Coronary artery (tissue), 2 donors: ENCODE measurements at places on chromosomes 5 and 9.

- no peak for DNase-seq
Measured at GRCh38 chr5:176531902-176532493, 5.2 kb downstream of the RNF44 start.

DNA sequence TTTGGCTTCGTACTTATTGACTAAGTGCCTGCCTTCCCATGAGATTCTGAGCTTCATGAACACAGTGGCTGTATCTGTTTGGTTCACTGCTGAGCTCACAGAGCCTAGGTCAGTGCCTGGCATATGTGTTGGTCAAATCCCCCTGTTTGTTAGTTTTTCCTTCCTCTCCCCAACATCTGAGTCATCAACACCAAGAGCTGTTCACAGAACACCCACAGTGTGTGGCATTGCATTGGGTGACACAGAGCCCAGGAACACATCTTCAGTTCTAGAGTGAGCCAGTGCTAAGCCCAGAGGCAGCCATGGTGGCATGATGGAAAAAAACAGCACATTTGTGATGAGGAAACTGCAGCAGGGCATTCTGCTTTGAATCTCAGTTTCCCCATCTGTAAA, 294.6 kb downstream of the SEC61B start:
- DNase-seq: no peak

DNA sequence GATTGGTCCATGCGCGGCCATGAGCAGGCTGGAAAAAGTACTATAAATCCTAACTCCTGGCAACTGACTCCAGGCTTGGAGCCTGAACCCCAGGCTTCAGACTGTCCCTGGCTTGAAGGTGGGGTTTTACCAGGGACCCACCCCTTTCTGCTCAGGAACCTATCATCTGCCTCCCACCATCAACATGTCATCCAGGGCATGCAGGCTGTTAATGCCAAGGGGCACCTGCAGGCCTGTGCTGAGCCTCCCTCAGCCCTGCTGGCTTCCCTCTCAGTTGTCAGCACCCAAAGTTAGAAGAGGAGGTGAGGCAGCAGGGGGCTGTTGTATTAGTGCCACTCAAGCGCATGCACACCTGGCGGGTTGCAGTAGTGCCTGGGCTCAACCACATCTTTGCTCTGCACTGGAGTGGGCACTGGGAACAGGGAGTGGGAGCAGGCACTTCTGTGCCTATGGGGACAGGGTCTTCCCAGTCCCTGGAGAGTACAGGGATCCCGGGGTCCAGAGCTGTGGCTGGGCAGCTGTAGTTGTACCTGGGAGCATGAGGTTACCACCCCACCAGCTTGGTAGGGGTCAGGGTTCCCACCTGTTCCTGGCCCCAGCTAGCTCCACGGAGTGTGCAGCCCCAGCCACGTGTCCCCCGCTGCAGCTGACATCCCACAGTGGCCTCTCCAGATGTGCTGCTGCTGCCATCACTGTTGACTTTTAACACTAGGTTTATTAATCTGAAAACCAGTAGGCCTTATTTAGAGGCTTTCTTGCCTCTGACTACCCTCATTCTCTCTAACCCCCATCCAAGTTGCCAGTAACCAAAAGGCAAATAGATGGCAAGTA, 306.2 kb upstream of the RIOK2 start:
- no peak for DNase-seq

- DNase-seq: no peak
Measured at GRCh38 chr9:75626860-75627259, 263.6 kb upstream of the PCSK5 start.

- no peak for DNase-seq
Measured at GRCh38 chr5:102018690-102019089, 277.4 kb downstream of the SLCO4C1 start.

DNA sequence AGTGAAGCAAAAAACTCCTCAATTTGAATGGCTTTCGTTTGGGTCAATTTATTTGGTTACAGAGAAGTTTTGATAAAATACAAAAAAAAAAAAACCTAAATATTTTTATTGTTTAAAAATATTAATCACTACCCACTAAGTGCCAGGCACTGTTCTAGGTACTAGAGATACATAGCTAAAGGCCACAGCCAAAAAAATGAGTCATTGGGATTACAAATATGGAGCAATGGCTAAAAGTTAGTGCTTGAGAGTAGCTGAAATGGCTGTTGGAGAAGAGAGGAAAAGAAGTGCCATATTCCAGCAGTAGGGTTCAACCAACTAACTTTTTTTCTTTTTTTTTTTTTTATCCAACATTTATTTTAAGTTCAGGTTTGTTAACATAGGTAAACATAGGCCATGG, 130.1 kb upstream of the PTGER4 start:
- no peak for DNase-seq

DNA sequence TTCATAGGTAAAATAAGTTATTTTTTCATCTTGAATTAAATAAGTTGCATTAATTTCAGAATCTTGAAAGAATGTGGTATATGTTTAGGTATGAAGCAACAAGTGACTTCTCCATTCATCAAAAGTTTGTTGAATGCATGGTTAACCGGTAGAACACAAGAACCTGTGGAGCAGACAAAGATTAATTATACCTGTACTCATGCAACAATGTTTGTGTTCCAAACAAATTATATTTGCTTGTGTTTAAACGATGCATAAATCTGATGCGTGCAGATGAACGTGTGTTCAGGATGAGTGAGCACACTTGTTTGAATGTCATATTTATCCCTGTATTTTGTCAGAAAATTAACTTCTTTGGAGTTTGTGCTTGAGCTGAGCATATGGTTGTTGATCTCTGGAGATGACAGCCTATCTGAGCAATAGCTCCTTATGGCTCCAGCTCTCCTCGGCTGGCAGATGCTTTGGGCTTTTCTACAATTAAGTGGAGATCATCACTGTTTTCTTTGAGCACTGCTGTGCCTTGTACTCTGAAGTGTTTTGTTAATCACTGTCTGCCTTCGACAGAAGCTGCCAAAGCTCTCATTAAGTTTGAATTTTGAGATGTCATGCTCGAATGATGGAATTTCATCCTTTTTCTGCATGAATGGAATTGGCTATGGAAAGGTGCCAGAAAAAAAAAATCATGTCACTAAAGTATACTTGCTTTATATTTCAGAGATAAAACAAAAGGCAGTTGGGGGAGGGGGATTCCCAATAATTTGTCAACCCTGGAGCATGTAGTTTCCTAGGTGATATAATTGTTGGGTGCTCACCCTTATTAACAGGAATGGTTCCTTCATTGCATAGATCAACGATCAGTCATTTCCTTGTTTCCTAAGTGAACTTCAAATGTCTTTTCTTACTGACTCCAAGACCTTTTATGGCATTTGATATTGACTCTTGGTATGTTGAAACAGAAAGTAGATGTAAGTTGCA, 502.5 kb upstream of the ARRDC3 start:
- DNase-seq: no peak

DNA sequence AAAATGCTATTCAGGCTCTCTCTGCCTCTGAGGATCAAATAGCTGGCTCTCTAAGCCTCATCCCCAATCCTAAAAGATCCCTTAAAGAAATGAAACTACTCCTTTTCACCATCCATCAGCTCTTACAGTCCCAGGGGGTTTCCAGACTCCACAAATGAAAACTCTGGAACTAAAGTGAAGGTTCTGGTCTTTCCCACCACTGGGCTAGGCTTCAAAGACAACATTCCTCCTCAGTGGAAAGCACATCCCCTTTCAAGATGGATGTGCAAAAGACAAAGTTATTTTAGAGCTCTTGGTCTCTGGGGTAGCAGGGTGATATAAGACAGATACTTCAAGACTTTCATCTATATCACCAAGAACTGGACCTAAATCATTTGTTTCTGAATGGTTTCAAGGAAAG, 106.9 kb downstream of the DCP2 start:
- DNase-seq: no peak

DNA sequence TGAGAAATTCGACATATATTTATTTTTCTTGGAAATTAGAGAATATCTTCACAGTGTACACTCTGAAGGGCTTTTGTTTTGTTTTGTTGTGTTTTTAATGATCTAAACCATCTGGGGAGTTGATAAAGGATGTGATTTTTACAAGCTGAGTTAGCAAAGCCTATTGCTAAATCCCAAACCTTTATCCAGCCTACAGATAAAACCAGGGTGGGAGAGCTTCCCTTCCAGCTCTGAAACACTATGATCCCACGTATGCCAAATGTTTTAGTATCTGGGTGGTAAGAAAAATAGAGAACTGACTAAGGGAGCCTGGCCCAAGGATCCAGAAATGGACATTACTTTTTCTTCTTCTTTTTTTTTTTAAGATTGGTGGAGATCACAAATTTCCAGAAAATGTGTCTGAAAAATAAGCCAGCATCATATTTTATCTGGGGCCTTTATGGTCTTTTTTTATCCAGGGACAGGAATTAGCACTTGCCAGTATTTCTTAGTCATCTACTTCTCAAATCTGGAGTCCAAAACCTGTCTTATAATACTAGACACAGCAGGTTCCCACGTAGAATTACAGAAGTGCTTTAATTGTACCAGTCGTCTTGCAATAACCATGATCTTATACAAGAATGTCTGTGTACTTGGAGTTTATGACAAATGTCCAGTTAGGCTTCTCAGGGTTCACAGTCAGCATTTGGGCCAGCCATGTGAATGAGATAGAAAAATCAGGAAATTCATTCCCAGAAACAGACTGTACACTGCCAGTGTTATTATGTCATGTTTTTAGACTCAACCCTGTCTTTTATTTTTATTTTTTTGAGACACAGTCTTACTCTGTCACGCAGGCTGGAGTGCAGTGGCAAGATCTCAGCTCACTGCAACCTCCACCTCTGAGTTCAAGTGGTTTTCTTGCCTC, 290.8 kb upstream of the MPDZ start:
- no peak for DNase-seq

- no peak for DNase-seq
Measured at GRCh38 chr9:14354201-14354600, 40.3 kb upstream of the NFIB start.

- DNase-seq: no peak
Measured at GRCh38 chr5:143051244-143052058, 281.3 kb downstream of the ARHGAP26 start.

GRCh38 chr5:174482607-174483024, 241.8 kb upstream of the MSX2 start:
- no peak for DNase-seq

GRCh38 chr5:151087486-151087885, 6.7 kb upstream of the TNIP1 start:
- no peak for DNase-seq

DNA sequence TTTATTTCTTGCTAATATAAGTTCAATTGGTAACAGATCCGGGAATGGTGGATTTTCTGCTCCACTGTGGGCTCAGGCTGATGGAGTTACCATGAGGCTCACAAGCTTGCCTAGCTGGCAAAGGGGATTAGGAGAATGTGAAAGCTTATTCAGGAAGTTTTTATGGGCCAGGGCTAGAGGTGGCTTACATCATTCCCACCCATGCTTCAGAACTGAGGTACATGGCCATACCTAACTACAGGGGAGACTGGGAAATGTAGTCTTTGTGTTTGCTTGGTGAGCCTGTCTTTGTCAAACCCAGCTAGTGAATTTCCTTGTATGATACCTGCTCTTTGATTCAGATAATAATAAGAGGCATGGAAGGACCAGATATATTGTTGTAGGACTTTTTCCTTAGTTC, 105.9 kb upstream of the DHFR start:
- no peak for DNase-seq

- no peak for DNase-seq
Measured at GRCh38 chr5:67012171-67012570, 184.4 kb downstream of the CD180 start.

- no peak for DNase-seq
Measured at GRCh38 chr5:138955013-138955660, 80.0 kb upstream of the LRRTM2 start.

GRCh38 chr5:169785771-169786618, 148.9 kb downstream of the DOCK2 start:
- no peak for DNase-seq

GRCh38 chr5:113063927-113064326, 87.3 kb downstream of the DCP2 start:
- peak; percentile 41 for DNase-seq

GRCh38 chr5:88049737-88050136, 218.9 kb downstream of the TMEM161B start:
- no peak for DNase-seq

DNA sequence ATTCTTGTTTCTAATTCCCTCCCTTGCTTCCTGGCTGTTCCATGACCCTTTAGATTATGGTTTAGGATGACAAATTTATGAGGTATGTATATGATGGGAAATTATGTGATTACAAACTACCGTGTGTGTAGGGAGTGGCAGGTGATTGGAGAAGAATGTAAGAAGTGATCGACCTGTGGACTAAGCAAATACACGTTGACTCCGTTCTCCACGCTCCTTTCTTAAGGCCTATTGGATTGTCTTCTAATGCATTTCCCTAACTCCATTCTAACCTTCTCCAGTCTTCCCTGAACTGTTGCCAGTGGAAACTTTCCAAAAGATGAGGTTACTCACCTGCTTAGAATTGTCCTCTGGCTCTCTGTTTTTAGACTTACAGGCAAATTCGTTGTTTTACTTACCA, 36.6 kb downstream of the MVB12B start:
- no peak for DNase-seq

GRCh38 chr5:14138608-14139540, 4.3 kb upstream of the TRIO start:
- no peak for DNase-seq

GRCh38 chr9:120875643-120875953, 1.4 kb downstream of the PHF19 start:
- DNase-seq: no peak

- no peak for DNase-seq
Measured at GRCh38 chr9:27625751-27626150, 52.5 kb upstream of the C9orf72 start.

DNA sequence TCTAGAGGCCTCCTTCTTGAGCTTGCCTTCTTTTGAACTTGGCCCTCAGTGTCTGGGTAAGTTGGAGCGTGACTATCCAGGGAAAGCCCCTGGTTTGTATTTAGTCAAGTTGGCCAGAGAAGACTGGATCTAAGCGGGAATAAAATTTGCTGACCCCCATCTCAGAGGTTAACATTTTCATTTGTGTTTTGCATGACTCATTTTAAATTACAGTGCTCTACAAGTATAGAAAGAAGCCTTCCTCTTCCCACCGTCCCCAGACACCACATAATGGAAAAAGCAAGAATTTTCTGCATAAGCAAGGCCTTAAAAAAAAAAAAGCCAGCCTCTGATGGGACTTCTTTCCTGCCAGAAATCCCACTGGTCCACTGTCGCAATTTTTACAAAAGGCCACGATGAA, 27.2 kb downstream of the PIK3R1 start:
- DNase-seq: no peak

- no peak for DNase-seq
Measured at GRCh38 chr9:113228130-113228665, 6.9 kb downstream of the SLC31A1 start.

GRCh38 chr5:137605411-137605810, 106.3 kb upstream of the SPOCK1 start:
- DNase-seq: no peak

- DNase-seq: no peak
Measured at GRCh38 chr5:33806738-33807442, 84.9 kb downstream of the ADAMTS12 start.

DNA sequence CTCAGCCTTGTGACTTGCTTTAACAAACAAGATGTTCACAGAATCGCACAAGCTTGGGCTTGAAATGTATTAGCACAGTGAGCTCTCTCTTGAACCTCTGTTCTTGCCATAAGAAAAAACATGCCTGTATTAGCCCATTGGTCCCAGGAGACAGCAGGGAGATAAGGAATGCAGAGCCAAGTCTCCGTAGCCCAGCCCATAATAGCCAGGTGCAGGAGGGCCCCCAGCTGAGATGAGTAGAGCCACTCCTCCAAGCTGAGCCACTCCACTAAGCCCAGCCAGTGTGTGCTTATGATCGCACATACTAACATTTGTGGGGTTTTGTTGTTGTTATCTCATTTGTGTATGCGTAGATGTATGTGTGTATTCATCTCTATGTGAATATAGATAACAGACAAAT, 21.6 kb upstream of the SVEP1 start:
- DNase-seq: no peak
